ENCODE measurements at places on chromosomes 3 and 15.

GRCh38 chr15:98873441-98874218 is 134.0 kb downstream of the PGPEP1L start:
- DNase-seq, result no peak

DNA sequence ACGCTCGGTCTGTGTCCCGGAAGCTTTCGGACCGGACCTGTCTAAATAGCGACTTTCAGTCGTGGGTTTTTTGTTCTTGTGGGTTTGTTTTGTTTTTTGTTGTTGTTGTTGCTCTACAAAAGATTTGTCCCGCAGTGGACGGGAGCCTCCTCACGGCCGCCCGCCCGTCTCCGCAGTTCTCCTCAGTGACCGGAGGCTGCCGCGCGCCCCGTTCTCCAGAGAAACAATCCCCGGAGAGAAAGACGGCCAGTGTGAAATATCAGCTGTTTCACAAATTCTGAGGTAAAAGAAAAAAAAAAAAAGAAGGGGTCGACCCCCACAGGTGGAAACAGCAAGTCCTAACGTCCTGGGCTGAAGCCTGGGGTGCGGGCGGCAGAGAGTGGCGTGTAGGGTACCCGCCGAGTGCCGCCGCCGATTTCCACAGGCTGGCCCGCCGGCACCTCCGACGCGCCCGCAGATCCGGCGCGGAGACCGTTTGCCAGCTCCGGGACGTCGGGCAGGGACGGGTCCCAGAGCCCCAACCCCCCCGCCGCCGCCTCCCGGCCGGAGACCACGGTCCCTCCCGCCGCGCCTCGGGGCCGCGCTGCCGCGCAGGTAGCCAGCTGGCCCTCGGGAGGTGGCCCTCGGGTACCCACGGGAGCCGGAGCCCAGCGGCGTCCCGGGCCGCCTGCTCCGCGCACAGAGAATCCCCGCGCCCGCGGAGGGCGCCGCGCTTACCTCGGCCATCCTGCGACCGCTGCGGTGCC is 478 bp downstream of the BNC1 start:
- no peak for DNase-seq

DNA sequence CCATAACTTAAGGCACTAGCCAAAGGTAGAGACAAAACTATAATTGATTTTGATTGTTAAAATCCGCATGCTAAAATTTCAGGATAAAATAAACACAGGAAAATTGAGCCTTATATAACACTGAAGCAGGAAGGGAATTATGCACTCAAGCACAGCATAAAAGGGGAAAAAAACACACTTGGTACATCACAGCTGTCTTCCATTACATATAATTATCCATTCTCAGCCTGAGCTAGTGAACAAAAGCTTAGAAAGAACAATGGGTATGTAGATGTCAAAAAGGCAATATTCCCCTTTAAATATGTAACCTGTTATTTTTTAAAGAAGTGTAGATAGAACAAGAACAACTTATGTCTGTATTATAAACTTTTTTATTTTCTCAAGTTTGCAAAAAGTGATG is 899.2 kb downstream of the ROBO1 start:
- no peak for DNase-seq

GRCh38 chr3:138412821-138413551 is 21.4 kb upstream of the ESYT3 start:
- no peak for DNase-seq

DNA sequence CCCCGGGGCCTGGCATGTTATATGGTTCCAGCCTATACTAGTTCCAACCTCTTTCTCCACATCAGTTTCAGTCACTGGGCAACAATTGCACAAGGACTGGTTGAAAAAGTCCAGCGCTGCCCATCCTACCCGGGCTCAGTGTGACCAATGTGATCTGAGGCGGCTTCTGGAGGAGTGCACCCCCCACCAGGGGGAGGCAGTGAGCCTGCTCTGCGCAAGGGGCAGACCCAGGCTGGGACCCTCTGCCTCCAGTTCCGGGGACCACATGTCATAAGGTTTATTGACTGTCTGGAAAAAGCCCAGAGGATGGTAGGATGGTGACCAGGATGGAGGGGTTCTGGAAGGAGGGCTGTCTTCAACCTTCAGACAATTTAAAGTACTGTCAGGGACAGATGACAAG is 25.6 kb upstream of the NR2E3 start:
- DNase-seq, result no peak

GRCh38 chr3:48232734-48233133 is 8.2 kb upstream of the ZNF589 start:
- DNase-seq, result peak; percentile 6

- no peak for DNase-seq
These were observed 17.8 kb downstream of the SPTBN5 start for GRCh38 chr15:41876007-41876406.

All from stimulated activated CD4-positive, alpha-beta T cell treated with anti-CD3 and anti-CD28 coated beads, Interleukin-1b, Interleukin-23, amount 100 ng/mL, for 1 hour (primary cell).